ENCODE measurements at places on chromosomes 5 and 9.

- no peak for DNase-seq
Observed at GRCh38 chr5:33612386-33612785, 171.6 kb downstream of the TARS1 start.

DNA sequence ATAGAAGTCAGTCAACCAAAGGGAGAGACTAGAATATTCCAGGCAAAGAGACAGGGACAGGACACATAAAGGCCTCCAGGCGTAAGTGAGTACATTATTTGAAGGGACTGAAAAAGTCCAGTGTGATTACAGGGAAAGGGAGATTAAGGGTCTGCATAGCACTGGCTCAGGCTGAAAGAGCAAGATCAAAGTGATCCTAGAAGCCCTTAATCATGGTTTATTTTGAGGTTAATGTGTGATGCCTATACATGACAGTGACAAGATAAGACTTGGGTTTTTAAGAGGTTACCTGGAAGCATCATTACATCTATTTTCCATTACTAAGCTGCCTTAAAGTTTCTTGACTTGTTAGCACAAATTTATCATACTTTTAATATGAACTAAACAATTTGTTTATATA, 25.8 kb downstream of the LMBRD2 start:
- no peak for DNase-seq

DNA sequence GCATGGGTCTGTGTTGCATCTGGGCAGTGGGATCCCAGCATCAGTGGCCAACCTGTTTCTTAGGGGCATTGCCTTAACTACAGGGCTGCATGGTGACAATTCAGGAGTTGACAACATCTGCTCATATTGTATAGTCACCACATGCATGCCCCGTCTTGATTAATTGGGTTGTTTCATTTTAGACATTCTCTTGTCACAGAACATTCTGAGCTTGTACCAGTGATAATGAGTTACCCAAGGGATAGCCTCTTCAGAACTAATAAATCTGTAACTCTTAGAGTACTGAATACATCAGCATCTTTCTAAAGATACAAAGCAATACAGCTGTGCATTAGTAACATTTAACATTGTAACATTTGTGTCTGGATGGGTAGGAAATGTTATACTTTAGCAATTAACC, 426.5 kb upstream of the CD180 start:
- no peak for DNase-seq

GRCh38 chr5:89105836-89106235, 222.9 kb upstream of the MEF2C start:
- DNase-seq: no peak

- no peak for DNase-seq
Observed at GRCh38 chr9:90940280-90940679, 138.7 kb downstream of the SYK start.

GRCh38 chr5:154268073-154268472, 77.5 kb downstream of the GALNT10 start:
- DNase-seq: no peak

GRCh38 chr9:13535141-13535540, 255.6 kb upstream of the MPDZ start:
- no peak for DNase-seq

DNA sequence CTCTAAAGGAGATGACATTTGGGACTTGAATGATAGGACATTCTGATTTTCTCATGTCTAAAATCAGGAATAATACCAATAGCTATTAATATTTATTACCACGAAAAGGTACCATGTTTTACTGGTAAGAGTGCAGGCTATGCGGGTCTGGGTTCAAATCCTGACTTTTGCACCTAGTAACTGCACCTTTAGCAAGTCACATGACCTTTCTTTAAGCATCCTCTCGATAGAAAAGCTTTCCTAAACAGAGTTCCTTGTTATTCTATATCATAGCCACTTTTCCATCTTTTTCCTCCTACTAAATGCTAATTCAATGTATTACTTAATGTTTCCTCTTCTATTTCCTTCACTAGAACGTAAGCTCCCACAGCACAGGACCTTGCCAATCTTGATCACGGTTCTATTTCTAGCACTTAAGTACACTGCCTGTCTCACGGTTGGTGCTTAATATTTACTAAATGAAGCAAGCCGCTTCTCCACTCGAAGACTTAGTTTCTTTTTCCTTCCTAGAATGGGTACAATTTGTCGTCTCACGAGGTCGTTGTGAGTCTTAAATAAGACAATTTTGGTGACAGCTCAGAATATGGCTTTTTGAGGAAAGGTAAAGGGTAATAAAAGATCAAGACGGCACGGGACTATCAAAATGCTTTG, 816 bp downstream of the RBM18 start:
- DNase-seq: no peak

- no peak for DNase-seq
Observed at GRCh38 chr5:141778206-141778605, 96.2 kb upstream of the ARAP3 start.

DNA sequence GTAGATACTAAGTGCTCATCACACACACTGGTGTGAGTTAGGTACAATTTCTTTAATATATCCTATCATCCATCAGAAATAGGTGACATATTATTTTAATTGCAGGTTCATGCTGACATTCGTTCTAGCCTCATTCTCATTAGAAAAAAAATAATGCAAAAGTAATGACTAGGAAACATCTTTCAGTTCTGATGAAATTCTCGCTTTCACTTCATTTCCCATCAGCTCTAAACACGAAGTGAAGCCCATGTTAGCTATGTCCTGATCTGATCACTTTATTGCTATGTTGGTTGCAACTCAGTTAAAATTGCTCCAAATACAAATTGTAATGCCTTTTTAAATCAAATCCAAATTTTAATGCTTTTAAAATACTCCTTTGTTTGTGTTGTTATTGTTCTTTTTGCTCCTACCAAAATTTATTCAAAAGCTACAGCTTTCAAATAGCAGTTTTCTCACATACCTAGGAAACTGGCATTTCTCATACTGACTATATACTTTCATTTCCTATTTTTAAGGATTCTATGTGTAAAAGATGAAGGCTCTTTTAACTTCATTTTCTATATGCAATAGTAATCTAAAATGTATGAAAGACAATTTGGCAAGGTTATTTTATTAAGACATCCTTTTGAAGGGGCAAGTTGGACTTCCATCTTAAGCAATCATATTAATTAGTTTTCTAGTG, 1237.8 kb upstream of the ACO1 start:
- no peak for DNase-seq

GRCh38 chr5:15966066-15966640, 213.4 kb downstream of the MARCHF11 start:
- DNase-seq: no peak

DNA sequence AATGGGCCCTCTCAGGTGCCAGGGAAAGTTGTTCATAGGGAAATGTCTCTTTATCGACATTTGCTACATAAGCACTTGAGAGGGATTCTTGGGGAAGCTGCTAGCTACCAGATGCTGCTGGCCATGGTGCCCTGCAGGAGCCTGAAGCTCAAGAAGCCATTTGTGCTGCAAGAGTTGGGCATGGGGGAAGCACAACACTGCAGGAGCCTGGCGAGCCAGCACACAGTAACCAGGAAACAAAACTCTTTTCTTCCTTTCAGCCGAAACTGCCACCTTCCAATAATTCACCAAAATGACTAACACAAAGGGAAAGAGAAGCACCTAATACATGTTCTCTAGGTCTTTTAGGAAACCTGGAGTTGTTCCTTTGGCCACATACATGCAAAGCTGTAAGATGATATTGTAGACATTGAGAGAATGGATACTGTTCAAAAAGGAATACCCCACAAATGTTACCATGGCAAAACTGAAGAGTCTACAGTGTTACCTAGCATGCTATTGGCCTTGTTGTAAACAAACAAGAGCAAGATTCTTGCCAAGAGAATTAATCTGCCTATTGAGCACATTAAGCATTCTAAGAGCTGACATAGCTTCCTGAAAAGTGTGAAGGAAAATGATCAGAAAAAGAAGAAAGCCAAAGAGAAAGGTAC, 26.1 kb upstream of the LARP1 start:
- no peak for DNase-seq

GRCh38 chr5:74950836-74951515, 84.8 kb upstream of the FAM169A start:
- no peak for DNase-seq

- peak; percentile 66 for DNase-seq
Observed at GRCh38 chr5:67215519-67216471, 19.2 kb upstream of the CD180 start.

- DNase-seq: no peak
Observed at GRCh38 chr9:20512636-20513035, 109.7 kb downstream of the MLLT3 start.
